HFFc6 (cell line): ENCODE measurements at places on chromosomes 1 and 21. TPM values are rescaled to one million over a fixed set of nuclear protein-coding genes. Genes with fewer than 3 reads are reported as not detected.

- no peak for DNase-seq
- H3K27me3 ChIP-seq = no peaks in the 10 kb centered on the region; the same call in 1 of the 2 replicates
- no peaks in the 10 kb centered on the region; the same call in 1 of the 2 replicates for H3K36me3 ChIP-seq
- H3K4me3 ChIP-seq = peak overlapping the region; percentile 11; the same call in 1 of the 2 replicates
Measured at GRCh38 chr1:94322696-94323095, 85.3 kb upstream of the ARHGAP29 start.

- H3K27me3 ChIP-seq = no peaks in the 10 kb centered on the region; the same call in 1 of the 2 replicates
- no peaks in the 10 kb centered on the region for H3K4me1 ChIP-seq
- H3K4me3 ChIP-seq = no peak overlapping the region
- no peak overlapping the region for H3K27ac ChIP-seq
Measured at GRCh38 chr1:169588785-169589485, 2.7 kb upstream of the F5 start.

Gene HSD3B1
- total RNA-seq = not detected in 3 replicates

Gene ETV3L
- total RNA-seq = not detected in 2 replicates

- H3K27me3 ChIP-seq = peaks cover 3% of the 10 kb centered on the region; the same call in 1 of the 2 replicates
- H3K4me3 ChIP-seq = peak overlapping the region; percentile 48
- peak; percentile 94 for DNase-seq
- peak overlapping the region; percentile 97 for H3K27ac ChIP-seq
- peaks cover 29% of the 10 kb centered on the region for H3K4me1 ChIP-seq
Measured at GRCh38 chr1:23376890-23377811, 7.5 kb upstream of the ZNF436 start.

Gene MYOM3
- 0.73 TPM in 1 of 2 replicates, not detected in the other for total RNA-seq

- H3K27ac ChIP-seq = no peak overlapping the region
- H3K36me3 ChIP-seq = no peaks in the 10 kb centered on the region
- DNase-seq = no peak
Measured at GRCh38 chr1:37765916-37766664, 1.2 kb upstream of the EPHA10 start.

Gene GPATCH3
- total RNA-seq = 8.7 to 10.4 TPM (median 9.7 TPM) in 3 replicates
